ENCODE measurements at places on chromosomes 16 and 17.
A peak's percentile ranks its signal among the peaks of the same experiment; 100 is the strongest.

GRCh38 chr16:85995541-85996423 lies 96.8 kb downstream of the IRF8 start:
- no peak for DNase-seq

DNA sequence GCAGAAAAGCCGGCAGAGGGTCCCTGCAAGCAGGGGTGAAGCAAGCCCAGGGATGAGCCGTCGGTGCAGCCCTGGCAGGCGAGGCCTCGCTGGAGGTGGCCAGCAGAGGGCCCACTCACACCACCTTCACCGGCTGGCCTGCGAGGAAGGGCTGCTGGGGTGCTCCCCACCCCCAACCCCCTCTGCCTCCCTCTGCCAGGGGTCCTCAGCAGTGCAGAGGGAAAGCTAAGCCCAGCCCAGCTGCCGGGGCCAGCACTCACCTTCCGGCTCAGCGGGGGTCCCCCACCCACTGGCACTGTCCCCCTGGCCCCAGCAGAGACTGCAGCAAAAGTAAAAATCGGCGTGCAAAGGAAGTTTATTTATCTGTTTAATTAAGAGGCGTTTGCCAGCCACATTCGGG lies 113.4 kb downstream of the ENGASE start:
- DNase-seq: peak; percentile 97

- no peak for DNase-seq
Measured at GRCh38 chr17:21094298-21094704, 32.5 kb upstream of the DHRS7B start.

- no peak for DNase-seq
Measured at GRCh38 chr17:16920628-16921020, 51.3 kb downstream of the TNFRSF13B start.

- DNase-seq: no peak
Measured at GRCh38 chr16:77871932-77872331, 83.6 kb downstream of the VAT1L start.

Measured in SK-N-SH (cell line).